HepG2 (cell line): ENCODE measurements at places on chromosomes 16 and 17. TPM values are rescaled to one million over a fixed set of nuclear protein-coding genes. Genes with fewer than 3 reads are reported as not detected.

DNA sequence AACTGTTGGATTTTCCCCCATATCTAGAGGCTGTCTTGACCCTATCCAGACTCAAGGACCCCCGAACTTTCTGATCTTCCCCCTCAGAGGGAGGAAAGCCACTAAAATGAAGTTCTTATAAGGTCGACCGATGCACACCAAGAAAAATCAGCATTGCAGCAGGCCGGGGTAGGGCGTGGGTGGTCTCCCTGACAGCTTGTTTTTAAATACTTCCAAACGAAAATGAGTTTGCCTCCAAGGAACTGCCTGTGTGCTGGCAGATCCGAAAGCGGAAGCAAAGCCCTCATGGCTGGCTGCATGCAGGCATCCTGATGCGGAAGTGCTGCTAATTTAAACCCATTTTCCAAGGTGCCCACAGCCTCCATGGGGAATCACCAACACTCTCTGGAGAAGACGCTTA lies 374.3 kb upstream of the XYLT1 start:
- DNase-seq = no peak

DNA sequence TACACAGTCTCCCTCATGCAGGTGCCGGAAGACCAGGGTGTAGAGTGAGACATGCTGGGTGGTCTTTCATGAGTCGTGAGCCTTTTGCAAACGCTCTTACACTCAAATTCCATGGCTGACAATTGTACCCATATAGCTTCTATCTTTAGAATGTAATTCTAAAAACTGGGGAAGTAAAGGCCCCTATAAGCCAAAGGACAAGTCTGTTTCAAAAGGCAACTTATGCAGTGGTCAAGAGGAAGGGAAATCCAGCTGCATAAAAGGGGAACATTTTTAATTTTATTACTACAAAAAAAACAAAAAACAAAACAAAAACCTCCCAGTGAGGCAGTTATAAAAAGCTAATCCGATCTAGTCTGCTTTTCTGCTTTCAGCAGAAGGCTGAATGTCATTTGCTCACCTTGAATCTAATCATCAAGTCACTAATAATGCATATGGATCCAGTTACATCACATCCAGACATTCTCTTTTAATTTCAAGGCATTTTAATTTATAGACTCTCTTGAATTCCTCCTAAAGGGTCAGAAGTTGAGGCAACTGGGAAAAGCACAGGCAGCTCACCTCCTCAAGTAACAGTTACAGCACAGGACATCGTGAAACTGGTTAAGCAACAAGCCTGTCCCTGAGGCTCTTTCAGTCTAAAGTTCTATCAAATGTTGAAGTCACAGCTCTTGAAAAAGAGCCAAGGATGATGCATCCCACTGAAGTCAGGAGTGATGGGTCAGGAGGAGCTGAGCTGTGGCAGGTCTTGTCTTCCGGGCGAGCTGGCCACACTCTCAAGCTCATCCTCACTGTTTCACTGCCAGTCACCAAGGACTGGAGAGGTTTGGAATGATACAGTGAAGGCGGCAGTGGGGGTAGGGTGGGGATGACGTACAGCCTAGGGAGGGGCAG lies 99.7 kb downstream of the VPS53 start:
- no peak for DNase-seq

DNA sequence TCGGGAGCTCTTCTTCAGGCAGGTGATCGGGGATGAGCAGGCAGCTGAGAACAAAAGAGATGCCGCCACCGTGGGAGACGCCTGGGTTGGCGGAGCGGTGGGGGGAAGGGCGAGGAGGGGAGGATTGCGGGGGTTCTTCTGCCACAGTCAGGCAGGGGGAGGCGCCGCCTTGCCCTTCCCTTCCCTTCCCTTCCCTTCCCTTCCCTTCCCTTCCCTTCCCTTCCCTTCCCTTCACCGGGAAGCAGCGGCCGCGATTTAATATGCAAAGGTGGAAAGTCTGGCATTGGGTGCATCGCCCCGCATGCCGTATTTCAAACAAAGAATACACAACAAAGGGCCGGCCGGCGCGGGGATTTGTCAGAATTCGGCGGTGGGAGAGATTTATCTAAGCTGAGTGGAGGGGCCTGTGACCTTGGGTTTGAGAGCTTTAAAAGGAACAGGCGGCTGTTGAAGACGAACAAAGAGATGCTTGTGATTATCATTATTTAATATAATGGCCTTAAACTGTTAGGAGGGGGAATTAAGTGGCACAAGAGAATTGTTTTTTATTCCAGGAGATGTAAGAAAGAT lies 262.3 kb upstream of the TNRC6C start:
- no peak for DNase-seq

GRCh38 chr17:3636908-3637373 lies 381 bp downstream of the CTNS start:
- DNase-seq = no peak

- no peak for DNase-seq
Measured at GRCh38 chr16:28282045-28282444, 10.3 kb upstream of the SBK1 start.

The VAT1L gene
- polyA plus RNA-seq = not detected in 2 replicates

- peak; percentile 68 for DNase-seq
Measured at GRCh38 chr17:40480501-40481003, 20.9 kb downstream of the TNS4 start.
